ENCODE measurements at places on chromosomes 7 and 10. TPM values are rescaled to one million over a fixed set of nuclear protein-coding genes. Genes with fewer than 3 reads are reported as not detected.
A peak's percentile ranks its signal among the peaks of the same experiment; 100 is the strongest.

The STEAP2 gene
- total RNA-seq = 0.59 TPM

DNA sequence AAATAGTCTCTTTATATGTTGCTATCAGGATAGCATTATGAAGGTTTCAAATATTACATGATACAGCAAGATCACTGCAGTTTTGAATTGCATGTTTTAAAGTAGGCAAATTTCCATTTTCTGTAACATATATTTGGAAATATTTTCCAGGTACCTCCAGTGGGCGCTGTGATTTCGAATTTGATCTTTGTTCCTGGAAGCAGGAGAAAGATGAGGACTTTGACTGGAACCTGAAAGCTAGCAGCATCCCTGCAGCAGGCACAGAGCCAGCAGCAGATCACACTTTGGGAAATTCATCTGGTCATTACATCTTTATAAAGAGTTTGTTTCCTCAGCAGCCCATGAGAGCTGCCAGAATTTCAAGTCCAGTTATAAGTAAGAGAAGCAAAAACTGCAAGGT, 299.0 kb downstream of the MALRD1 start:
- H3K4me1 ChIP-seq = no peaks in the 10 kb centered on the region
- no peaks in the 10 kb centered on the region for H3K36me3 ChIP-seq
- no peaks in the 10 kb centered on the region for H3K27me3 ChIP-seq
- no peak overlapping the region for H3K27ac ChIP-seq

- H3K4me3 ChIP-seq = no peak overlapping the region
- no peaks in the 10 kb centered on the region for H3K36me3 ChIP-seq
- no peak overlapping the region for H3K27ac ChIP-seq
Observed at GRCh38 chr7:128884561-128885369, 22.1 kb downstream of the ATP6V1F start.

DNA sequence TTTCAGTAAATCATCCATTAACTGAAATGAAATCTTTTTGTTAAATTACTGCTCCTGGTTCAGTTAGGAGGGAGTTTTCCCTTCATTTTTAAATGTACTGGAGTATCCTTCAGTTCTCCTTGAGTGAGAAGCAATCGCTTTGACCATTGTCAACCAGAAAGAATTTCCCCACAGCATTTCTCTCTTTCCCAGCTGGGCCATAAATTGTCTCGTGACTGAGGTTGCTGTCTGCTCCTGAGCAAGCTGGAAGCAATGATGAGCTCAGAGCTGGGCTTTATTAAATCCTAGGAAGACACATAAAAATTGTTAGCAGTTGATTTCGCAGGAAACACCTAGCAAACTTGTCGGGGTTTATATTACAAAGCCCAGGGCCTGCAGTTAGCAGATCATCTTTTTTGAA, 102.0 kb upstream of the INSYN2A start:
- DNase-seq = no peak
- H3K27me3 ChIP-seq = peaks cover 4% of the 10 kb centered on the region
- H3K4me3 ChIP-seq = no peak overlapping the region

DNA sequence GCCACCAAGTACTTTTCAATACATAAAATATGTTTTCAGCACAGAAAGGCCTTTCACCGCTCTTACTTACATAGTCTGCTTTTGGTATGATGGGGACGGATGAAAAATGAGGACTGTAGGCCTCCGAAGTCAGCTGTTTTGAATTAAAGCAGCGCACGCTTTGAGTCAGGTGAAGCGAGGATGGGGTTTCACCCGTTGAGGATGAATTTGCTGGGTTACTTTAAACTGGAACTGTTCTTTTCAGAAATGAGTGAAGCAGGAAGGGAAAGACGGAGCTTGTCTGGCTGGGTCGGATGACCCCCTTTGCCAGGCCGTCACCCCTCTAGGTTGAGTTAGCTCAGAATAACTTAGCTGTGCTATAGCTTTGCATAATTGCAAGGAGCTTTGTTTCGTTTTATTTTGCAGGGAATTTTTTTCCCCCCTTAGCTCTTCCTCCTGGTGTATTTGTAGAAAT, 40.0 kb downstream of the CUX1 start:
- H3K36me3 ChIP-seq = no peaks in the 10 kb centered on the region
- DNase-seq = no peak
- no peak overlapping the region for H3K27ac ChIP-seq
- peaks cover 2% of the 10 kb centered on the region for H3K27me3 ChIP-seq

- H3K4me3 ChIP-seq = no peak overlapping the region
- H3K27ac ChIP-seq = no peak overlapping the region
- no peaks in the 10 kb centered on the region for H3K36me3 ChIP-seq
- DNase-seq = no peak
Observed at GRCh38 chr7:128890306-128891109, 20.0 kb downstream of the KCP start.

DNA sequence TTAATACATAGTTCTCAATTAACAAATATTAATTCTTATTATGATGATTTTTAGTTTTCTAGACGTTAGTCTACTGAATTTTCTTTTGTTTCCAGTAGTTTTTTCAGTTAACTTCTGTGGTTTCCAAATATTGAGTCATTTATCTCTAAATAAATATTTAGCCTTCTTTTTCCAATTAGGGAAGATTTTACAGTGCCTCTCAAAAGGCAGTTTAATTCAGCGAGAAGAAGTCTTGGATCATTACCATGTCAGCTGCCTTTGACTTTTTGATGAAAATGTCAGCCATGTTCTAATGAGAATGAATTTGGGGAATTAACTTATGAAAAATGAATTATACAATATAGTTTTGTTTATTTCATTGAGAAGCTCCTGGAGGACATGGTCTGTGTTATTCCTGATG, 90.0 kb downstream of the CDK14 start:
- H3K4me1 ChIP-seq = peaks cover 18% of the 10 kb centered on the region
- H3K27ac ChIP-seq = no peak overlapping the region
- peaks cover 3% of the 10 kb centered on the region for H3K27me3 ChIP-seq
- no peak overlapping the region for H3K4me3 ChIP-seq
- H3K36me3 ChIP-seq = no peaks in the 10 kb centered on the region

DNA sequence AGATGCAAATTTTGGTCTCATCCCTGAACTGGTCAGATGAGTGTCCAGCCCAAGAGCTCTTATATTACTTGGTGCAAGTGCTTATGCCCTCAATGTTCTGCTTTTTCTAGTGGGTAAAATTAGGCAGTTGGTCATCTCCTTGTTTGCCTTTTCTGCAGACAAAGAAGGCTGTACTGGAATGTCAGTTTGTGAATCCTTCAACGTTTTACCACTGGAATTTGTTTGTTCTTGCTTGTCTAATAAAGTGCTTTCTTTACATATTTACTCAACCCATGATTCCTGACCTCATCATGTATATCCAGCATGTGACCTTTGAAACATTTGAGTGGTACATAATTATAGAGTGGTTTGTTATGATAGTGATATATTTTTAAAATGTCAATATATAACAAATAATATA, 232.2 kb upstream of the TEX47 start:
- no peaks in the 10 kb centered on the region for H3K36me3 ChIP-seq
- H3K4me1 ChIP-seq = no peaks in the 10 kb centered on the region
- H3K27me3 ChIP-seq = no peaks in the 10 kb centered on the region
- H3K27ac ChIP-seq = no peak overlapping the region

- peaks cover 9% of the 10 kb centered on the region for H3K4me1 ChIP-seq
- peak overlapping the region; percentile 95 for H3K4me3 ChIP-seq
- no peak overlapping the region for H3K27ac ChIP-seq
- peaks cover 29% of the 10 kb centered on the region for H3K27me3 ChIP-seq
Observed at GRCh38 chr10:75399461-75400162, 2.0 kb downstream of the ZNF503 start.

Measured in glutamatergic neuron (in vitro differentiated cells).